ENCODE measurements at places on chromosomes 13 and 19.

GRCh38 chr19:9757544-9758501 is 10.7 kb downstream of the ZNF846 start:
- no peak for ATAC-seq

DNA sequence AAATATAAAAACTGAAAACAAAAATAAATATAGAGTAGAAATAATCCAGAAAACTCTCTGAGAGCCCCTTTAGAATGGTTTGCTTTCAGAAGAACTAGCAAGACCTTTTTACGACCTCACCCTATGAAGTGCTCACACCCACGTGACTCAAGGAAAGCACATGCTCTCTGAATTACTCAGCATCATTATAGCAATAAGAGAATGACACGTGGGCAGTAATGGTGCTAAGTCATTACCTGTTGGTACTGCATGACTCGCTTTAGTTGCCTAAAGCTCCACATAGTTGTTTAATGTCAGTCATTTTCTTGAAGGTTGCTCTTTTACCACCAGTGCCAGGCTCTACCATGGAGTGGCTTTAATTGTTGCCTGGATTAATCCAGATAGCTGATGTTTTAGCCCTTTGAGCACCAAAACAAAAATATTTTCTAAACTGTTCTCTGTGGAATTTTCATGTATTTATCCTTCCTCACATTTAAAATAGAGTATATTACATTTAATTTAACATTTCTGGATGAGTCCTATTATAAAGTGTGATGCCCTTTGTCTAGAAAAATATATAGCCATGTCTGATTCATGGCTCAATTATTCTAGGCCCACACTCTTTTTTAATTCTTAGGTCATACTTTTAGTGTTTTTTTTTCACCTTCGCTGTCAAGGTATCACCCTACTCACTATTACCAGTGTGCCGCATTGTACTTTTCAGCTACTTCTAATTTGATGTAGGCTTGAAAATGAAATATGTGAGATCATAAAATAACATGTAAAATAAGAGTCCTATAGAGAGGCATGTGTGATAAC is 56.8 kb downstream of the THSD1 start:
- no peak for ATAC-seq

DNA sequence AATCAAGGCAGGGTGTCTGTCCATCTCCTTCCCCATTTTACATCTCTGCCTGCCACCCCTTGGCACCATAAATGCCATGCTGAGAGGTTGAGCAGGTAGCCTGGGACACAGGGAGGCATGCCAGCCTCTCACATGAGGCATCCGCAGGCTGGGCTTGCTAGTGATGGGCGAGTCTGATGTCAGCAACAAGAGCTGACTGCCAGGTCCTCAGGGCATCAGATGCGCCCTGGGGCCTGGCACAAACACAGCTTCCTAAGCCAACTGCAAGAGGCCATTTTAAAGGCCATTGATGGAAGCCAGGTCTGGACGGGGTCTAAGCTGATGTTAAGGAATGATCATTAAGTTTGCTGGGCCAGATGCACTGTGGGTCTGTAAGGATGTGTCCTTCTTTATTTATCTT is 34.6 kb downstream of the MYH14 start:
- ATAC-seq, result no peak

- no peak for ATAC-seq
These were observed 4.3 kb upstream of the USF2 start for GRCh38 chr19:35264268-35265125.

GRCh38 chr13:46667687-46668281 is 114.8 kb downstream of the LRCH1 start:
- no peak for ATAC-seq

DNA sequence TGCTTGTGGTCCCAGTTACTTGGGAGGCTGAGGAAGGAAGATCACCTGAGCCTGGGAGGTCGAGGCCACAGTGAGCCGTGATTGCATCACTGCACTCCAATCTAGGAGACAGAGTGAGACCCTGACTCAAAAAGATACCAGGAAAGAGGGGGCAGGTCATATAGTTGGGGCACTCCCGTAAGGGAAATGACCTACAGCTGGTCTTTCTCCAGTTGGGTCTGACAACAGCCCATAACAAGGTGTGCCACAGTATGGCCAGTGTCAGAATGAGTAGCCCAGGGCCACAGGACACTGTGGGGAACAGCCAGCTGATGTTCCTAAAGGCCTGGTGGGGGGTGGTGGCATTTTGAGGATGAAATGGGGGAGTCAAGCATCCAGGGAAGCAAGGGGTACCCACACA is 10.8 kb downstream of the DNMT1 start:
- ATAC-seq, result no peak

- ATAC-seq, result peak; percentile 59
These were observed 27.3 kb downstream of the INTS6 start for GRCh38 chr13:51425410-51426042.

DNA sequence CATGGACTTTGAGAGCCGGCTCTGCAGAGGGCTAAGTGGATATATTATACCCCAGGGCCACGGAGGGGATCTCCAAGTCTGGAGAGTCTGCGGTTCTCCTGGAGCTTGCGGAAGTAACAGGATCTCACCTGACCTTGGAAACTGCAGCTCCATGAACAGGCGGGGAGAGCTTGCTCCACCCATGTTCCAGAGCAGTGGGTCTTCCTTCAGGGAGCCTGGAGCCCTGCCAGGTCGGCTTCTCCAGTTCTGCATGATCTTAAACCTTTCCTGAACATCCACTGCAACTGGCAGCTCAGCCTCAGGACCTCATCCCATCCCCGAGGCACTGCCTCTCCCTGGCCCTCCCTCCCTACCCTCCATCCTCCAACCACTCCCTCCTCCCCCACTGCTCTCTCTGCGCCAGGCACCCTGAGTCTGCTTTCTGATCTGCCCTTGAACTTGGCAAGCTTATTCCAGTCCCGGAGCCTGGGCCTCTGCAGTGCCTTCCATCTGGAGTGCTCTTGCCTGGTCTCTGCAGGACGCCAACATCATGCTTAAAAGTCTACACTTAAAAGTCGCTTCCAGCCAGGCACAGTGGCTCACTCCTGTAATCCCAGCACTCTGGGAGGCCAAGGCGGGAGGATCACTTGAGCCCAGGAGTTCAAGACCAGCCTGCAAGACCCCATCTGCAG is 13.2 kb downstream of the ATCAY start:
- ATAC-seq, result no peak
